ENCODE measurements at places on chromosomes 4 and X.

GRCh38 chrX:40314070-40314469 is 216.3 kb upstream of the BCOR start:
- DNase-seq = no peak

DNA sequence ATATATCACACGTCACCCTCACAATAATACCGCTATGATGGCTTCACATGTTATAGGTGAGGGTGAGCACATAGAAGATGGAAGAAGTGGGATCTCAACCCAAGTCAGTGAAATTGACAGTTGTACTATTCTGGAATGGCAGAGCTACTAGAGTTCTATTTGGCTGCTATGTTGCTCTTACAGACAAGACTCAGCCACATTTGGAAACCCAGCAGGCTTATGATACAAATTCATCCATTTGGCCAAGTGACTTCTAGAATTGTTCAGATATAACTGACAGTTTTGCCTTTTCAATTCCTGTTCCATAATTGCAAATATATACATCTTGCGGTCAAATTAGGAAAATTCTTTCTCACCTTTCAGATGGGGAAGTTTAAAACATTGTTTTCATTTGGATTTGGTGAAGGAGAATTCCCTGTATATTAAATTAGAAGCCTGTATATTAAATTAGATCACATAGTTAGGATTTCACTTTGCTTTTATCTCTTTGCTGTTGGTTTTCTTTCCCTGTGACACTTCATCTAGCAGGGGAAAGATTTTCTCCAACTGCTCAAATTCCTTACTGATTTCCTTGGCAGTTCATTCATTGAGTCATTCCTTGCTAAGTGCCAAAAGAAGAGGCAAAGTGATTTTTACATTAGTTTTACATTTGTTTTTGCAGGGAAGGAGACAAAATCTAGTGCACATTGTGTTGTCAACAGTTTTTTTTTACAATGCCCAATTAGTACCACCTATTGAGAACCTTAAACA is 120.6 kb upstream of the TBC1D9 start:
- no peak for DNase-seq

DNA sequence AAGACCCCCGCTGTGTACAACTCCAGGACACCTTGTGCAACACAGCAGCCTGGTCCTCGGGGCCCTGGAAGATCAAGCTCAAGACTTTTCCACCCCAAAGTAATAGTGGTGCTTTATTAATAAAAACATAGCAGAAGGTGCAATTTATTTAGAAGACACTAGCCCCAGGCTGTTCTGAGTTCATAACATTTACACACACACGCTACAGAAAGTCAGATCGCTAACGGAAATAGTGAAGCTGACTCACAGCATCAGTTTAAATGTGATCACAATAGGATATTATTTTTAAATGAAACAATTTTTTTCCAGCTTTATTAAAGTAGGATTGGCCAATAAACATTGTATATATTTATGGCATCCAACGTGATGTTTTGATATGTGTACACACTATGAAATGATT is 141.0 kb downstream of the STK32B start:
- DNase-seq = no peak

- DNase-seq = no peak
Observed at GRCh38 chr4:186299291-186299690, 33.3 kb downstream of the F11 start.

DNA sequence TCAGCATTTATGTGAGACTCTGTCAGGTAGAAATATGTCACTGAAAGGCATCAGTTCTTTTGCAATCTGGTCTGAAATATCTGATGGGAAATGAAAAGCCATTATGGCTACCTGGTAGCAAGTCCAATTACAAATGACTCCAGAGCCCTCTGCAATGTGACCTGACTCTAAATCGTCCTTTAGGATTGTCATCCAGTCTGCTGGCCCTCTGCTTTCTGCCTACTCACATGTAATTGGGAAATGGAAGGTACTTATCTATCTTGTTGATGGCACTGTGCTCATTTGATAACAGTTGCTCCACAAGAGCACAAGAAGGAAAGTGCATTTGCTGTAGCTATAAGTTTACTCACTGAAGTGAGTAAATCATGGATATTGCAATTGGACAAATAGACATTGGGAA is 799.8 kb downstream of the RAPGEF2 start:
- DNase-seq = no peak

GRCh38 chrX:73930300-73930699 is 367.3 kb downstream of the CHIC1 start:
- no peak for DNase-seq

- DNase-seq = no peak
Observed at GRCh38 chrX:68941385-68941952, 112.6 kb downstream of the EFNB1 start.

Measured in activated T-cell treated with anti-CD3 and anti-CD28 coated beads for 24 hours (primary cell).